ENCODE measurements at places on chromosomes 11 and 22.

GRCh38 chr11:133778161-133778560 is 67.2 kb downstream of the SPATA19 start:
- DNase-seq, result no peak

GRCh38 chr11:72760539-72761405 is 8.6 kb upstream of the ARAP1 start:
- DNase-seq, result no peak

GRCh38 chr11:32796425-32796824 is 2.0 kb upstream of the CCDC73 start:
- DNase-seq, result no peak

DNA sequence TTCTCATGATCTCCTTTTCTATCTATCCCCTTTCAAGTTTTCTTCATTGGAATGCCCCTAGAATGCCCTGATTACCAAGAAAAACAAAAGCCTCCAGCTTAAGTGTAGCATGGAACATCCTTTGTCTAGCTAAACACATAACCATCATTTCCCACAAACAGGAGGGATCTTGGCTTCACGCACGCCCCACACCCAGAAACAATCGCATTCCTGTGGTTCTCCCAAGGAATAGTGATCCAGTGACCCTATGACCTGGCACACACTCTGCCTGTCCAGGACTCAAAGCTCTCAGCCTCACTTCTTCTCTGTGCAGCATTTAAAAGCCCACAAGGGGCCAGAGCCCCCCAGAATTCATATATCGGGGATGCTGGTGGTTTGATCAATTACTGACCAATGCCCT is 9.3 kb upstream of the POU2AF1 start:
- DNase-seq, result no peak

DNA sequence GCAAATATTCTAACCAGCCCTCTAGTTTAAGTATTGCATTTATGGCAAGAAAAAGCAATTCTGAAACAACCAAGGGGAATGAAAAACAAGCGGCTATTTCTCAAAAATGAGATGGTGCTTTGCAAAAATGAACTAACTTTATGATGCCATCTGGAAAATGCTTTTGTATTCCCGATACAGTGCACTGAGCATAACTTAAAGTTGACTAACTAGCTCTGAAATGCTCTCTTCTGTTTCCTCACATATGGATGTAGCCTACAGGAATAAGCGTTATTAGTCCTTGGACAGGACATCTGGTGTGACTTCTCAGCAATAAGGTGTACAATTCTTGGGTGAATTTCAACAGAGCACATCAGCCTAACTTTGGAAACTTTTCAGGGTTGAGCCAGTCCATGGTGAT is 228.2 kb upstream of the DDI1 start:
- DNase-seq, result no peak

- DNase-seq, result no peak
These were observed 20.8 kb downstream of the PIK3IP1 start for GRCh38 chr22:31271485-31271884.

GRCh38 chr11:91792779-91793262 is 431.8 kb upstream of the FAT3 start:
- no peak for DNase-seq

DNA sequence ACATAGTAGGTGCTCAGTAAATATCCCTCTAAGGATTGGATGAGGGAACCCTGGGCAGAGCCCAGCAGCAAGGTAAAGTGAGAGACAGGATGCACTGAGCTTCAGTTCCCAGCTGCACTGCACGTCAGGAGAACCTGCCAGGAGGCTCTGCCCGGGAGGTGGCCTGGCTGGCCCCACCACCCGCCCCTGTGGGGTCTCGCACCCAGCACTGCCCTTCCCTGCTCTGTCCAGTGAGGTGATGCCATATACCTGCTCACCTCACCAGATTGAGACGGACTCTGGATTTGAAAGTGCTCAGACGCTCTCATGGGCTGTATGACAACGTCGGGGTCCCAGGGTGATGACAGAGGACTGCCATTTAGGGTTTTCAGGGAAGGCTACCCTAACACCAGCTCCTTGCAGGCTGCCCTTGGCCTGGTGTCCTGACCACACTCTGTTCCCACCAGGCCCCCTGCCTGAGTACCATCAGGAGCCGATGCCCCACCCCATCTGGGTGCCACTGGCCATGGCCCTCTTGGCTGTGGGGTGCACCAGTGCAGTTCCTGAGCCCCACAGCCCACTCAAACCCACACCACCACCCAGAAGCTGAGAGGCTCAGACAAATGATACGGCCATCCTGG is 61.7 kb upstream of the FGF3 start:
- no peak for DNase-seq
